ENCODE measurements at places on chromosomes 1 and 21.

GRCh38 chr1:168879896-168880734 is 151.1 kb upstream of the DPT start:
- DNase-seq: no peak

GRCh38 chr1:59674595-59674994 is 140.2 kb upstream of the HOOK1 start:
- no peak for DNase-seq

GRCh38 chr1:51564124-51564523 is 45.1 kb upstream of the EPS15 start:
- DNase-seq: no peak

GRCh38 chr21:28714777-28715464 is 277.8 kb downstream of the LTN1 start:
- no peak for DNase-seq

DNA sequence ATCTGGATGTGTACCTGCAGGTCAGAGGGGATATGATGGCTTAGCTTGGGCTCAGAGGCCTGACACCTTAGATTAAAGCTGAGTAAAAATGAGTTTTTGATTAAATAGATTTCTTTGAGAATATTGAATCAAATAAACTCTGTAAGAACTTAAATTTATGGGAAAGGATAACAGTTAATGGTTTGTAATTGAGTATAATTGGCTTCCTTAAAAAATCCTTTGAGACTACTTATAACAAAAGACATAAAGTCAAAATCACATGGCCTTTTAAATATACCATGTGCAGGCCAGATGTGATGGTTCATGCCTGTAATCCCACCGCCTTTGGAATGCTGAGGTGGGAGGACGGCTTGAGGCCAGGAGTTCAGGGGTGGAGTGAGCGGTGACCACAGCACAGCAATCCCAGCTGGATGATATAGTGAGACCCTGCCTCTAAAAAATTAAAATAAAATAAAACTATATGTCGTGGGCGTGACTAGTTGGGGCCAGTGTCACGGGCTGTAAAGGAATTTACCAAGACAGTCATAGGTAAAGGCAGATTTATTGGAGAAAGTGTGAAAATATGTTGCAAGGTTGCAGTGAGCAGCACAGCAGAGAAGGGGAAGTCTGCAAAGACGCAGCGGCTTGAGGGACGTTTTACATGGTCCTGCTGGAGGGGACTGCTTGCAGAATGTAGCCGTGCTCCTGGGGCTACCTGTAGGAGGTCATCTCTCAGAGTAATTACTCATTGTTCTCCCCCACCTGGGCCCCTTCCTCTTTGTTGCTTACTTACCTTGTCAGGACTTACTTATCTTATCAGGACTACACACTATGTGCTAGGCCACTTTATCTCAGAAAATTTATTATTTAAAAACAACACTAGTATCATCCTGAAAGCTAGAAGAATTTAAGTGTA is 122.3 kb downstream of the ZMYM4 start:
- DNase-seq: no peak

- no peak for DNase-seq
These were observed 35.8 kb downstream of the LDLRAD1 start for GRCh38 chr1:53982034-53982762.

DNA sequence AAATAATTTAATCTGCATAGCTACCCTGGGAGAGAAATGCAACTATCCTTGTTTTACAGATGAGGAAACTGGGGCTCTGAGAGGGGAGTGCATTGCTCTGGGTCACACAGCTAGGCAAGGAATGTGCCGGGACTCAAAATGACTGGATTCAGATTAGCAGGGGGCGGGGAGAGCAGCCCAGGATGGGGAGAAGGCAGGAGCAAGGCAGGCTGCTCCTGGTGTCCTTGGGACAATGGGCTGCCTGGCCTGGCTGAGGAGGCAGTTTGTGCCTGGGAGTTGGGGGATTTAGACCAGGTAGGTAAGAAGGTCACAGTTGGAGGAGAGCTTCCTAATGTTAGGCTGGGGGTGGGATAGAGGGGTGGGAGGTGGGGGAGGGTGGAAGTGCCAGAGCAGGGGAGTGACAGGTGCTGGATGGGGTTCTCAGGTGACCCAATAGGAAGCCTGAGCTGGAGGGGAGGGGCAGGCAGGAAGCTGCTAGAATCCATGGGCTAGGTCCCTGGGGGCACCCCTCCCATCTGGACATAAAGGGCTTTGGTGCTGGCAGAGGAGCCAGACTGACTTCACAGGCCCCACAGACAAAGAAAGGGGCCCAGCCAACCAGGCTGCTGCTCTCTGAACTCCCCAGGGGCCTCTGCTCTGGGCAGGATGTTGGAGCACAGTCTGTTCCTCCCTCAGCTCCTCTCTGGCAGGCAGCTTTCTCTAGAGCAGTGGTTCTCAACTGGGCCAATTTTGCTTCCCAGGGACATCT is 29.0 kb downstream of the TRIM62 start:
- no peak for DNase-seq

- no peak for DNase-seq
These were observed 427.4 kb downstream of the TTLL7 start for GRCh38 chr1:83571536-83571935.

DNA sequence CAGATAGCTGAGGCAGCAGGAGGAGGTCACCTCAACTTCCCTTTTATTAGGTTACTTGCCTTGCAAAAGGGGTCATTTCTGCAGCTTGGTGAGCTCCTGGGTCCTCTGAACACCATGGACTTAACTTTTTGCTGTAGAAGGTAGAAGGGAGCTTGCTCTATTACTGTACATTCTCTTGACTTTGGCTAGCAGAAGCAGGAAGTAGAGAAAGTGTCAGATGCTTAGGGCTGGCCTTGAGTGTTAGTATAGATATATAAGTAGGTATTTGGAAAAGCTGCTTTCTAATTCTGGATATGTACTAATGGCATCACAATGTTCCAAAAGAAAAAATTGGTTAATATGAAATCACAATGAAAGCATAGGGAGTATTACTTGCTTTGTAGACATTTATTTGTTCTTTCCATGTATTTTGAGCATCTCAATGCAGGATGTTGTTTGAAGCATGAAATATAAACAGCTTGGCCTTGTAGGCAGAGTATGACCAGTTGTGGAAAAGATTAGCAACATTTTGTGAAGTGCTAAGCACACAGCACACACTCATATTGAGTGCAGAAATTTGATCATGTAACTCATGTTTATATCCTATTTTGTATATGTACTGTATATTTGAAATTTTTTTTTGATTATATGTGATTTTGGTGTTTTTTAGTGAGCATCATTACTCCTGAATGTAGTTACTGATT is 108.8 kb downstream of the DYRK1A start:
- DNase-seq: no peak

Data from stimulated activated CD4-positive, alpha-beta T cell treated with anti-CD3 and anti-CD28 coated beads, Interleukin-2, amount 100 ng/mL, for 4 hours (primary cell).